PC-9 (cell line): ENCODE measurements at places on chromosomes 7 and 10.
A peak's percentile ranks its signal among the peaks of the same experiment; 100 is the strongest.

GRCh38 chr7:617614-618538 is 98.2 kb upstream of the PDGFA start:
- DNase-seq: no peak

DNA sequence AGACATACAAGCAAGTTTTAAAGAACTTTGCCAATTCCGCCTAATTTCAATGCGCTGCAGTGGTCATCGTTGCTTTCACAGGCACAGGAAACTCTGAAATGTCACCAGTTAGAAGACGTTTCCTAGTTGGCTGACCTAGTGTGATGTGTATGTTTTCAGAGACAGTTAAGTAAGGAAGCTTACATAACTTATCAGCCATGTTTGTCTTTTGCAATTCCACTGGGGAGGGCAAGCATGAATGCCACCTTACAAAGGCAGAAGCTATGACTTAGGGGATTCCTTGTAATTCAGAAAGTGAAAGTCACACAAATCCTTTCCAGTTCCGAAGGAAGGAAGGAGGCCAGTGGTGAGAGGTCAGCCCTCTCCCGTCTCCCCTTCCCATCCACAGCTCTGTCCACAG is 15.0 kb upstream of the NPS start:
- no peak for DNase-seq

GRCh38 chr10:11516431-11516746 is 95.1 kb downstream of the USP6NL start:
- no peak for DNase-seq

DNA sequence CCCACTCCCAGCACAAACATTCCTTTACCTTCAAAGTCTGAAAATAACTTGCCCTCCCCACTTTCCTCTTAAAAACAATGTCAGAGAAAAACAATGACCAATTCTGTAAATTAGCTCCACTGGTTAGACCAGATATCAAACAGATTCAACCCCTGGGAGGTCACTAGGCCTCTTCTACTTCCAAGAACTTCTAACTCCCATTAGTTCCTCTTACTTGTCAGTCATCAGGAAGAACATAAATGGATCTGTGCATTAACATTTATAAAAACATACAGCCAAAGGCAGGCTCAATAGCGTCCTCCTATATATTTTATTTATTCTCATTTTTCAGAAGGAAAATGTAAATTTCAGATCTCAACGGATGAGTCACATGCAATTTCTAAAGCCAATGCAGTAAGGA is 2.2 kb downstream of the ELAPOR2 start:
- DNase-seq: no peak

GRCh38 chr7:92698237-92698841 is 108.1 kb upstream of the FAM133B start:
- no peak for DNase-seq

DNA sequence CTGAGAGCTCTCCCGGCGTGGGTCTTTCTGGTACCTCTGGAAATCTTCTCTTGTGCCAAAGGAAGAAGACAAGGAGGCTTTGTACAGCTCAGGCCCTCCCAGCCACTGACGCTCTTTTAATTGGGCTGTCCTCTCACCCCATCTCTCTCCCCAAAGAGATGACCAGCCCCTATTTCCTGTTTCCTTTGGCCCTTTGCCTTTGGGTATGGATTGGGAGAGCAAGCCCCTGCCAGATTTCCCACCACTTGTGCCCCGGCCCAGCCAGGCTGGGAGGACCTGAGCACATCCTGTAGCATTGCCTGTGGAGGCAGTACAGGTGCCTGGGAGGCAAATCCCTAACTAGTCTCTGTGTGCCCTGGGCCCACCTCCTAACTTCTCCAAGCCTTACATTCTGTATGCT is 5.7 kb upstream of the PLAC9 start:
- DNase-seq: no peak

GRCh38 chr10:22321924-22322640 is 1.2 kb downstream of the BMI1 start:
- peak; percentile 12 for DNase-seq

GRCh38 chr10:100173035-100173434 is 12.8 kb downstream of the ERLIN1 start:
- DNase-seq: no peak

DNA sequence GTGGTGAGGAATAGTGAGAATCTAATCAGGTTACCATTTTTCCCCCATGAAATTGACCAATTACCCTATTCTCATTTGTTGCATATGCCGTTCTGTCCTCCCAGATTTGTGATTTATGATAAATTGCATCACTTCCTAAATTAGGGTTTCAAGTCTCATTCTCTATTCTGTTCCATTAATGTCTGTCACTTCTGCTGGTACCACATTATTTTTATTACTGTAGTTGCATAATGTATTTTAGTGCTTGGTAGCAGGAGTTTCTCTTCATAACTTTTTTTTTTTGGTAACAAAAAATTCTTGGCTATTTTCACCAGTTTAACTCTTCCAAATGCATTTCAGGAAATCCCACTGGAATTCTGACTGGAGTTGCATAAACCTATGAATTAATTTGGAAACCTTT is 44.0 kb upstream of the FAM133B start:
- no peak for DNase-seq

GRCh38 chr10:70503776-70504175 is 25.2 kb downstream of the PALD1 start:
- no peak for DNase-seq

DNA sequence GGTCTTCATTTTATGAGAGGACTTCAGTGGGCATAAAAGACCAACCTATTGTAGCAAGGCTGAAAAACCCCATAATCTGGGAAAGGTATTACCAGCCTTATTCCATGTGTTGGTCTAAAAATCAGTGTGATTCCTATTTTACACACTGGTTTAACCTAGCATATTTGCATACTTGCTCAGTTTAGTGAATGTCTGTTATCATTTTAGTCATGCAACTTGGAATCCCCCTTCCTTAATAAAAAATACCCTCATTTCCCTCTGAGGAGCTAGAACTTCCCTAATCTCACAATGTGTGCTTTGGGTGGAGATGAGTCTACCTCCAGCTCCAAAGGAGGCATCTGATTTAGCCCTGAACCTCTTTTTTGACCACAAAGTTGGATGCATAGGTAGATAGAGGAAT is 312.8 kb upstream of the SORCS1 start:
- DNase-seq: no peak

- no peak for DNase-seq
These were observed 203.2 kb downstream of the AHR start for GRCh38 chr7:17501441-17502212.
